ENCODE measurements at places on chromosomes 7 and 10.

DNA sequence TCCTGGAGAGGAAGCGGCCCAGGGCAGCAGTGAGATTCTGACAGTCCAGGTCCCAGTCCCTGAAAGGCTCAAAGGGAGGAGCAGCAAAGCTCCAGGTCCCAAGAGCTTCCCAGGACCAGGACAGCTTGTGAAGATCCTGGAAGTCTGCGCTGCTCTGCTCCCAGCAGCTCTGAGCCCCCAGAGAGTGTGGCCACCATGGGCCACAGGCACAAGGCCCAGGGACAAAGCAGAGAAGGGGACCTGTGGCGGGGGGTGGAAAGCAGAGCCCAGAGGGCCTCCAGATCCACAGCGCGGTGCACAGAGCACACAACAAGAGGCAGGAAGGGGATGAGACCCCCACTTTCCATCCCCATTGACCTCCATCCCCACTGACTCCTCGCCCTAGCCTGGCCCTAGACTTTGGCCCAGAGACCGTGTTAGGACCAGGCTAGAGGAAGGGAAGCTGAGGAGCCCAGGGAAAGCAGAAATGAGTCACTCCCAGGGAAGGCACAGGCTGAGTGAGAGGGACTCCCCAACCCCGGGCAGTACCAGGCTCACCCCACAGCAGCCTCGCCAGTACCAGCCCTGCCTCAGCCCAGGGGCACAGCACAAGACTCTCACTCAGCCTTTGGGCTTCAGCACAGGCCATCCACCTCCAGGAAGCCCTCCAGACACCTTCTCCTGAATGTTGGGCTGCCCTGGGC lies 75.5 kb downstream of the GRID1 start:
- no peak for DNase-seq

DNA sequence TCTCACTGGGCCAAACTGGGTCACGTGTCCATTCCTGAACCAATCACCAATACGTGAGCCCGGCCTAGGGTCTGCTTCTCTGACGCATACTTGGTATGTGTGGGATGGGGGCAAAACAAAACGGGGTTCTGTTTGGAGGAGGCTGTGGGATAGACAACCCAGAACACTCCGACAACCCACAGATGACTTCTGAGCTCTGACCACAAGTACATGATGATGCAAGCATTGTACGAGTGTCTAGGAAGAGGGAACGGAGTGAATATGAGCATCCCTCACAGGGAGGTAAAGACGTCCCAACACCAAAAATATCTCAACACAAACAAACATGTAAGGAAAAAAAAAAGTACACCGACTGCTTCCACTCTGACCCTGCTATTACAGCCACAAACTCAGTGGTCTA lies 5.6 kb downstream of the DAGLB start:
- DNase-seq: no peak

GRCh38 chr7:129702761-129703338 lies 91.3 kb downstream of the NRF1 start:
- no peak for DNase-seq

GRCh38 chr10:968546-969199 lies 19.6 kb upstream of the GTPBP4 start:
- DNase-seq: no peak

DNA sequence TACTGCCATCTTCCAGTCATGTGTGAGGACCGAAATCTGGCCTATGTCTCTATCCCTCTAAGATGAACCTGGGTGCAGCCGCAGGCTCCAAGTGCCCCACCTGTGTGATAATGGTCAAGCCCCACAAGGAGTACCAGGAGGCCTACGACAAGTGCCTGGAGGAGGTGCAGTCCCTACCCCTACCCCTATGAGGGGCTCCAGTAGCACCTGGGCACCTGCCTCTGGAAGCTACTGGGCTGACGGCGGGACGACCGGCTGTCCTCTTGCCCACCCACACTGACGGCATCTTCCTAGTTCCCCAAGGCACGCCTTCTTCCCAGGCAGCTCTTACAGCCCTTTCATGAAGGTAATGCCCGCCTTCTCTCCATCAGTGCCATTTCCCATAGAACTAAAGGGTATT lies 47.4 kb downstream of the HOXA1 start:
- DNase-seq: no peak

- peak; percentile 9 for DNase-seq
Observed at GRCh38 chr7:116633131-116633988, 38.6 kb upstream of the MET start.

DNA sequence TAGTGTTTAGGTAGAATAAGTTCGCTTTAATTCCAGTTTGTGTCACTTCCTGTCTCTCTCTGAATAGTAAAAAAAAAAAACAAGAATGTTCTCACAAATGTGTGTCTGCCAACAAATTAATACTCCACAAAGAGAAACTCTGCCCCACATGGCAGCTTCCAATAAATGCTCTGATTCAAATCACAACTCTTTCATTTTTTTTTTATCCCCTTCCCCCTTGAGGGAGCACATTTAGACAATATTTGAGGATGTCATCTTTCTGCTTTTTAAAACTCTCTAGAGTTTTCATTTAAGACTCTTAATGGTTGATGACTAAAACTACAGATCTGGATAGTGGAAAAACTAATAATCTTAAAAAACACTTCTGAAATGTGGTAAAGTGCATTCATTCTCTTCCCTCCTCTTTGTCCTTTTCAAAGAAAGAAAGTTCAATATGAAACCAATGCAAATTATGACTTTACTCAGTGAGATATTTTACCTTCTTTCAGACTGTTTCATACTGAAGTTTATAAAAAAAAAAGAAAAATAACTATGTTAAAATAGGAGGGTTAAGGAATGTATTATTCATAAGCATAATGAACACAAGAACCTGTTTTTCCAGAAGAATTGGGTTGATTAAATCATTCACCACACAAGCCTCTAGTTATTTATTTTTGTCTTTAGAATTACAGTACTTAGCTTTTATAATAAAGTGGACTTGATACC lies 42.3 kb downstream of the ARID5B start:
- DNase-seq: no peak

DNA sequence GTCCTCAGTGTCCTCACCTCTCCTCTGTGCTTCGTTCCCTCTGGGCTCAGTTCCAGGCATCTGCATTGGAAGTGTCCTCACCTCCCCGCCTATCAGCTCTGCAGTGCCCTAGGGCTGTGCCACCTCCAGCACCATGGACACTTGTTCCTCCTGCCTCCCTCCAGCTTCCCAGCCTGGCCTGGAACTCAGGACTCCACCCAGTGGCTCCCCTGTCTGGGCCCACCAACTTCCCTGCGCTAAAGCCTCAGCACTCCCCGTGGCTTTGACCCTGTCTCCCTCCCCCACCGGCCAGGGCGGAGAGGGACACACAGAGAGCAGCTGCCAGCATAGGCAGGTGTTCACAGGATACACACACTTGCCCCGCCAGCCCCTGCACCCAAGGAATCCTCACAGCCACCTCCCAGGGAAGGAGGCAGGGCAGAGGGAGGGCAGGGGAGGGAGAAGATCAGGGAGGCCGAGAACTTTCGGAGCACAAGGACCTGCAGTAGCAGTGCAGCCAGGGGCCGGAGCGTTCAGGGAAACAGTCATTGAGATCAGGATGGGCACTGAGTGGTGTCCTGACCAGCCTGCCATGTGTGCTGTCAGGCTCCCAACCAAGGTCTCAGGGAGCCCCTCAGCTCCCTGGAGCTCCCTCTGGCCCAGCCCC lies 31.3 kb downstream of the ANXA8 start:
- no peak for DNase-seq

- DNase-seq: no peak
Observed at GRCh38 chr7:74006451-74007241, 21.3 kb upstream of the ELN start.

DNA sequence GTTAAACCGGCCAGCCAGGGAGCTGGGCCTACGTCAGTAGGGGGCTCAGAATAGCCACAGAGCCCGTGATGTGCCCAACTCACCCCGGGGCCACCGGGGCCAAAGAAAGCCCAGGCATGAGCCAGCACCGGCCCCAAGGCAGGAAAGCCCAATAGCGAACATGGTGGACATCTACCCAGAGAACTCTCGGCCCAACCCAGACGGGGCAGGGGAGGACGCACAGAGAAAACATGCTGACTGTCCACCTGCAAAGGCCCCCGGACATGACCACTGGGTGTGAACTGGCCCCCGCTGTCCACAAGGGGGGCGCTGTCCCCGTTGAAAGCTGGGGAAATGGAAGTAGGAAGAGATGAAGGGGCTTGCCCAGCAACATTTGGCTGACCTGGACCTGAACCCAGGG lies 169.2 kb downstream of the PRKAG2 start:
- no peak for DNase-seq

DNA sequence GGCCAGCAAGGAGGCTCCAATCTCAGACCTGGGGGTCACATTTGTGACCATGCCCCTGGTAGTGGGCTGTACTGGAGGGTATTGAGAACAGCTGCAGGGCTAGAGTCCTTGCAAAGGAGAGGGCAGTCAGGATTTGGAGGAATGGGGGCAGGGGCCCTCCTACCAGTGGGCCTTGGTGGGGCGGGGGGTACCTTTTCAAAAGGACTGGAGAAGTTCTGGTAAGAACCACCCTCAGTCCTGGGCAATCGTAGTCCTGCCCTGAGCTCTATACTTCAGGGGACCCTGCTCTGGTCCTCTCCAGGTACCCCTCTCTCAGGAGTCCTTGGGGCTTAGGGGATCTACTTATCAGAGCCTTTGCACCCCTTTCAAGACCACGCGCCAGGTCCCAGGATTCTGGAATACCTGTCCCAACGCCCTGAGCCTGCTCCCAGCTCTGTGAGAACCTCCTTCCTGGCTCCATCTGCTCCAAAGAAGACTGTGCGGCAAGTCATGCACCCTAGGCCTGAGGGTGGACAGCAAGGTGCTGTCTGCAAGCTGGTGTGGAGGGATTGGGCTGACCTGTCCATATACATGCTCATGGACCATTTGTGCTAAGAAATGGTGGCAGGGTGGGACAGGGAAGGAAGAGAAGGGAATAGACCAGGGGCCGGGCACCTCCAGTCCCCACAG lies 134.1 kb upstream of the EEPD1 start:
- DNase-seq: no peak

- no peak for DNase-seq
Observed at GRCh38 chr7:152520861-152521302, 85.1 kb upstream of the KMT2C start.

DNA sequence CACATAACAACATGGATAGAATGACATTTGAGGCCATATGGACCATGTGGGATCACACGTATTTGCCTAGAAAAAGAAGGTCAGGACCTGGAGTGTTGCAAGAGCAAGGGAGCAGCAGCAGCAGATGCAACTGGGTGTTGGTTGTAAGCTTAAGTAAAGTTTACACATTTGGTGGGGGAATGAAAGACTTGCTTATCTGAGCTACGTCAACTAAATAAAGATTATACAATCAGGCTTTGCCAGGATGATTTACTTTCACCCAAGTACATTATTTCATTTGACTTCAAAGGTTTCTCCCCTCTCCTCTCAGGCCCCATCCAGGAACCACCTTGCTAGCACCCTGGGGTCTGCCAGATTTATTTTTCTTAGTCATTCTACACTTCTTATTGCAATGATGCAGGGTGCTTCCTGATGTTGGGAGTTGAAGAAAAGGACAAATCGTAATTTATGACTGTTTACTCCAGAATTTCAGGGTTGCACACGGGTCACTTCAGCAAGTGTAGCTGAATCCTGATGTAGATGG lies 591.9 kb upstream of the IGFBP3 start:
- no peak for DNase-seq

DNA sequence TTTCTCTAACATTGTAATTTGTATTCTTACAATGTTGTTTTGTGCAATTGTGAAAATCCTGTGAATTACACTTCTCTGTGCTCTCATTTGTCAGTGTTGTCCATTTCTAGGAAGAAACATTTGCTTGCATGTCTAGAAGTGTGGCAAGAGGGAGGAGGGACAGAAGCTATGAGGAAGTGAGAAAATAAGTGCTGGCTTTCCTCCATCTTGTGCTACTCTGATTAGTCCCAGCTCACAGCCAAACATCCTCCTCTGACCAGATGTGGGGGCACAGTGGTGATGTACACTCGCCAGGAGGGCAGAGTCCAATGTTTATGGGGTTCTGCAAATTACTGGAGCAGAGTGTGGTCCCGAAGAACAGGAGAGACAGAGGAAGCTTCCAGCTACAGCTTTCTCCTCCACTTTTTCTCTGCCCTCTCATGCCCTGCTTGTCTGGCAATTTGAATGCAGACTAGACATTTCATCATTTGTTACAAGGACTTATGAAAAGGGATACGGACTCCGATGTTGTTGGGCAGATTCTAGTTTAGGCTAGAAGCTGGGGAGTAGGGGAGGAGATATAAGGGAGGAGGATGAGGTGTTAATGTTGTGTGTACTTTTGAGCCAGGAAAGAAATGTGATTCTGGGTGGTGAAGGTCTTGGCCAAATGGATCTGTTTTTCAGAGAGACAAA lies 131.0 kb upstream of the C1GALT1 start:
- peak; percentile 6 for DNase-seq

DNA sequence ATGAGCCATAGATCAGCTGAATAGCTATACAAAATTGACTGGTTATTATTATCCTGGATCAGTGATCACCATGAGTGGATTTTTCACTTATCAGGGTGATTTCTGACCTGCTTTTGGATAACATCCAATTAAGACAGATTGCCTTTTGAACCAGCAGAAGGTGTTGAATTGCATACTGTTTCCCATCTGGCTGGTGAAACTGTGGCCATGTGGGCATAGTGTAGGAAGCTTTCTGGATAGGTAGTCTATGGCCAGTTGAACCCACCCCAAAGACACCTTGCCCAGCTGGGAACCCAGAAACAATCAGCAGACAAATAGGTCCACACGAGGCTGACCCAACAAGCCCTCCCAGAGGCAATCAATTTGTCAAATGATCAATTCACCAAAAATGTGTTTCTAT lies 29.3 kb downstream of the DNAJC12 start:
- DNase-seq: no peak

DNA sequence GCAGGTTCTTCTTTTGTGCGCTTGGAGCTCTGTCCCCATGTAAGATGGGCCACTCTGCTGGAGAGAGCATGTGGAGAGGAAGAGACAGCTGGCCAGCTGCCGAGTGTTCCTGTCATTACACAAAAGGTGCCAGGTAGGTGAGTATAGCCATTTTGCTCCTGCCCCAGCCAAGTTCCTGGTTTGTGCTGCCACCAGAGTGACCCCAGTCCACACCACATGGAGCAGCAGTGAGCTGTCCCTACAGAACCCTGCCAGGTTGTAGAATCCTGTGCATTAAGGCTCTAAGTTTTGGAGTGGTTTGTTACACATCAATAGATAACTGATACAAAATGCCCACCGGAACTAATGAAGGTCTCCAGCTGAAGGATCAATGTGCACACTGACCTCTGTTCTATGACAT lies 84.6 kb upstream of the GHITM start:
- DNase-seq: no peak

- DNase-seq: no peak
Observed at GRCh38 chr10:27245836-27246235, 5.2 kb upstream of the ACBD5 start.

GRCh38 chr7:114209968-114210367 lies 204.6 kb upstream of the FOXP2 start:
- DNase-seq: no peak
